ENCODE measurements at places on chromosomes 13 and 19. TPM values are rescaled to one million over a fixed set of nuclear protein-coding genes. Genes with fewer than 3 reads are reported as not detected.

CABP5 gene
- total RNA-seq: not detected

LHB gene
- total RNA-seq: not detected

GRCh38 chr19:10339380-10339960 is at the start of gene ICAM3:
Gene ICAM3, minus strand, starts transcription at chr19:10339624. Its CDS starts 10 bp downstream, at chr19:10339614.
- peak; percentile 32 for DNase-seq

- DNase-seq: no peak
Measured at GRCh38 chr13:57345526-57345925, 178.5 kb downstream of the PRR20E start.

- DNase-seq: no peak
Measured at GRCh38 chr19:43713208-43713607, 2.7 kb upstream of the IRGC start.

DNA sequence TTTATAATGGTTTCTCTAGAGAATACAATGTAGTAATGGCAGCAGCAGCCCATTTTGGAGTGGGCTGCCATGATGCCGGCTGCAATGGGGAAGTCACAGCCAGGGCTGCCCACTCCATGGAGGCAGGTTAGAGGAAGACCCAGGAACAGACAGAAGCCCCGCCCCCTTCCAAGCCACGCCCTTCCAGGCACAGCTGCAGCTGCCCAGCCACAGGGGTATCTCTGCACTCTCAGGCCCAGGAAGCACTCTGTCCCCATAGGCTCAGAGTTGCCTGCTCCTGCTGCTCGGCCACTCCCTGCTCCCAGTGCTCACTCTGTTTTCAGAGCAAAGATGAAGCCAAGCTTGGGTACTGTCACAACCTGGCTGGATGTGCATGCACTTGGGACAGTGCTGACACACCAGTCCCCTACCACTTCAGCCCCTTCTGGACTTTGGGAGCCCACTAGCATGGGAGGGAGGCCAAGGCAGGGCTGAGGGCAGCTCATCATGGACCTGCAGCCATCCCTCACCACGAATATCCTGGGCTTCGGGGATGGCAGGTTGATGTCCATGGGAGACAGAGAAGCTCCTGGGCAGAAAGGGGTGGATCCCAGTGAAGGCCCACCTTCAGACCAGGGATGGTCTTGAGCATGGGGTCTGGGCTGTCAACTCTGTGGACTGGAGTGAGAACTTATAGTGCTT is 1224.2 kb downstream of the SLITRK5 start:
- no peak for DNase-seq

DNA sequence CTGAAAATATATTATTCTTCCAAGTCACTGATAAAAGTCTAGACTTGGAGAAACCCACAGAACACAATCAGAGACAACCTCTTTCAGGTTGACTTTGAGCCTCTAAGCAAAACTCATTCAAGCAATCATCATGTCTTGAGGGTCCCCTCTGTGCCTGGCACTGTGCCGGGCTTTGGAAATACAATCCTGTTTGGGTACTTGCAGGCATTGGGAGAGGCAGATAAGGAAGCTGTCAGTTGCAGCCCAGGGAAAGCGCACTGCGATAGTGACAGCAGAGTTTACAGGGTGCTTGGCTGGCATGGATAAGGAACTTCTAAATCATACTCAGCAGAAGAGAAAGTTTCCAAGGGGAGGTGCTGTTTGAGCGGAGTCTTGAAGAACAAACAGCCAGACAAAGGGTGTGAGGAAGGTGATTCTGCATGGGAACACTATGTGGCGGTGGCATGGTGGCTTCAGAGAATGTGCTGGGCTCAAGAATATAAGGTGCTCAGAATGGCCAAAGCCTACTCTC is 9.1 kb downstream of the SERP2 start:
- DNase-seq: no peak

GRCh38 chr19:3163230-3163886 is 15.2 kb upstream of the S1PR4 start:
- DNase-seq: peak; percentile 53

DNA sequence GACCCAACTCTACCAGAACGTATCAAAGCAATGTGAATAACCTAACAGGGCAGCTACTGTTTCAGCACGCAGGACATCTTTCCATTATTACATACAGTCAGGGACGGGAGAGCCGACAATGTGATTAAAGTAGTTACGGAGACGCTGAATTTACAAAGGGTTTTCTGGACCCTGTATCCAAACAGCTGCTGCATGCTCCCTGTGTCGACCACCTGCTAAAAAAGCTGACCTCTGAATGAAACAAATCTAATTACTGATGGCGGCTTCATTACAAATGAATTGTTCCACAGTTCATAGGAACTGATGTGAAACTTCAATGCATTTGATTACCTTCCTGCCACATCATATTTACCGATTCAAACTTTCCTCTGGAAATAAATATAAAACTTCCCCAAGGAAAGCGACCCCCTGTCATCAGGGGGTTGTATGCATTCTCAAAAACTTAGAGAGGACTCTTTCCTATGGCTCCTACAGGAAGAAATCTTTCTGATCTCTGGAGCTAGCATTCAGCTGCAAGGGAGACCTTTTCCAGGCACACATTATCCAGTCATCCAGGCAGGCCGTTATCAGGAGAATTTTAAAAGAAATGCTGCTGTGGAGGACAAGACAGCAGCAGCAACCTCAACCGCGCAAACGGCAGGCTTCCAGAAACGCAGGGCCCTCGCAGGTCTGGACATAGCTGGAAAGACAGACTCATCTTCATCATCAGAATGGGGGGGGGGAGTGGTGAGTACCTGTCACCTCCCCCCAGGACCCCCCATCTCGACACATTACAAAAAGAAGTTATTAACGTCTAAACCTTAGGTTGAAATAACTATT is 3.1 kb downstream of the EFNB2 start:
- DNase-seq: no peak

DNA sequence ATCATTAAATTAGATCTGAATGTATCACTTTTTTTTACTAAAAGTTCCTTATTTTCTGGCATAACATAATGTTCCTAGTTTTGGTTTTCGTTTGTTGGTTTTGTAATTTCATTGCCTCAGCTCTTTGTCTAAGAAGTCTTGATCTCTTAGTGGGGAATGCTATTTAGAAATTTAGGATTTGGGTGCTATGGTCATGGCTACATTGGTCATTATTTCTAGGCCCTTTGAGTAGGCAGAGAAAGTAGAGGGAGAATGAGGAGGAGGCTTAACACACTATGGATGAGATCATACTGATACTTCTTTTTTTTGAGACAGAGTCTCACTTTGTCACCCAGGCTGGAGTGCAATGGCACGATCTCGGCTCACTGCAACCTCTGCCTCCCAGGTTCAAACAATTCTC is 41.8 kb downstream of the PIBF1 start:
- DNase-seq: no peak

DNA sequence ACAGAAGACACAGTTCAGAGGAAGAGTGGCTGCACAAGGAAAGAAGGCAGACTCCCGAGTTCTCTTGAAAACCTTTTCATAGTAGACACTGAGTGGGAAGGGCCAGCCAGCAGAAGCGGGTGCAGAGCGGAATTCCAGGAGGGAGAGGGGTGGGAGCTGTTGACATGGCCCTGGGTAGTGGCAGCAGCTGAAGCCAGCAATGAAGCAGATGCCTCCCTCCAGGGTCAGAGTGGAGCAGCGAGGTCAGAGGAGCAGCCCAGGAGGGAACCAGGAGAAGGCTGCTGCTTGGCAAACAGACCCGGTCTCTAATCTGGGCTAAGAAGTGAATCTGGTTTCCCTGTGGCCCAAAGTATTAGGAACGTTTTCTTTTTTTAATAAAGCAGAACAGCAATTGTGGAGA is 73.9 kb upstream of the SPATA13 start:
- no peak for DNase-seq

- DNase-seq: no peak
Measured at GRCh38 chr13:60482012-60482411, 85.0 kb downstream of the TDRD3 start.

DNA sequence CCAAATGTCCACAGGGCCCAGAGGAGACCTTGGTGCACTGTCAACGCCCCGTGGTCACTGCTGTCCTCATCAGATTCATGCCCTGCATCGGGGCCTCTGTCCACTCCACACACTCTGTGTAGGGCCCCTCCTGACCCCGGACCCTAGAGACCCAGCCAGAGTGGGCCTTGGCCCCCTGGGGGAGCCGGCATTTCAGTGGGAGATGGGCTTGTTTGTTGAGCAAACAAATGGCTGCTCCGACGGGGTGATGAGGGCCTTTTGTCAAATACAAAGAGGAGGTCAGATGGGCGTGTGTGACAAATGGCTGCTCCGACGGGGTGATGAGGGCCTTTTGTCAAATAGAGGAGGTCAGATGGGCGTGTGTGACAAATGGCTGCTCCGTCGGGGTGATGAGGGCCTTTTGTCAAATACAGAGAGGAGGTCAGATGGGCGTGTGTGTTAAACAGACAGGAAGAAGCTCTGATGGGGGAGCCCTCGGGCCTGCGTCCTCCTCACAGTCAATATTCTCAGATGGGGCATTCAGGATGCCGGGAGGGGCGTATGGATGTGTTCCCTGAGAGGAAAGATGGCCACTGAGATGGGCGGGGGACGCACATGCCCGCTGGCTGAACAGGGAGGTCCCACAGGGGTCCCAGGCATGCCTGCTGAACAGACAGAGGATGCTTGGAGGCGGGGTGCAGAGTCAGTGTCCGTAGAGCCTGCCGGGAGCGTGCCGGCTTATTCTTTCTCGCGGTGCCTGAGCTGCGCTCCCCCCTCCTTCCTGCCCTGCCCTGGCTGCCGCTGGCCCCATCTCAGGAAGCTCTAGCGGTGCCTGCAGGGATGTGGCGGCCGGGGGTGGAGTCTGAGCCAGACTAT is 36.3 kb downstream of the SMIM24 start:
- DNase-seq: peak; percentile 78

CBY2 gene
- not detected for total RNA-seq

RDH8 gene
- total RNA-seq: not detected

GARIN5A gene
- 1.3 TPM for total RNA-seq

- no peak for DNase-seq
Measured at GRCh38 chr19:4140237-4140711, 13.2 kb upstream of the CREB3L3 start.

LRG1 gene
- 0.41 TPM for total RNA-seq

- DNase-seq: no peak
Measured at GRCh38 chr13:26488236-26489003, 69.1 kb upstream of the WASF3 start.

- DNase-seq: peak; percentile 78
Measured at GRCh38 chr19:709965-710571, 1.3 kb downstream of the PALM start.

DNA sequence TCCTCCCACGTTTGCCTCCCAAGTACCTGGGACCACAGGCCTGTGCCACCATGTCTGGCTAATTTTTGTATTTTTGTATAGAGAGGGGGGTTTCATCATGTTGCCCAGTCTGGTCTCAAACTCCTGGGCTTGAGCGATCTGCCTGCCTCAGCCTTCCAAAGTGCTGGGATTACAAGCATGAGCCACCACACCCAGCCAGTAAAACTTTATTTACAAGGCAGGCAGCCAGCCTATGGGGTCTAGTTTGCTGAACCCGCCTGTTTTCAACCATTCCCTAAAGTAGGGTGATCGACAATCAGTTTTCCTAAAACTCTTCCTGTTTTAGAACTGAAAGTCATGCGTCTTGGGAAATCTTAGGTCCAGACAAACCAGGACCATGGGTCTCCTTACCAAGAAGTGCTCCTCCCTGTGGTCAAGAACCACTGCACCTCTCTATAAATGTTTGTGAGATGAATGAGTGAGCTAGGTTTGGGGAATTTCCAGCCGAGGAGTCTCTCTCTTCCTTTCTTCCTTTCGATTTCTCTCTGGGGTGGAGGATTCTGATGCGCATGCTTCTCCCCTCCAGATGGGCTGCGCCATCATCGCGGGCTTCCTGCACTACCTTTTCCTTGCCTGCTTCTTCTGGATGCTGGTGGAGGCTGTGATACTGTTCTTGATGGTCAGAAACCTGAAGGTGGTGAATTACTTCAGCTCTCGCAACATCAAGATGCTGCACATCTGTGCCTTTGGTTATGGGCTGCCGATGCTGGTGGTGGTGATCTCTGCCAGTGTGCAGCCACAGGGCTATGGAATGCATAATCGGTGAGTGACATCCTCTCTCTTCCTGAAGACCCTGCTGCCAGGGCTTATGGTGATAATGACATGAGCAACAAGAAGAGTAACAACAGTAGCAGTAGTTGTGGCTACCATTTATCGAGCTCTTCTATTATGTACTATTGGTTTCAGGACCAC is 38.7 kb downstream of the ADGRE1 start:
- DNase-seq: no peak

GRCh38 chr19:18859676-18860301 is 28.0 kb downstream of the UPF1 start:
- DNase-seq: no peak

- no peak for DNase-seq
Measured at GRCh38 chr13:110206185-110206584, 100.8 kb downstream of the COL4A1 start.

KLK2 gene
- not detected for total RNA-seq

GRCh38 chr13:34886987-34887386 is 55.1 kb upstream of the NBEA start:
- no peak for DNase-seq

- no peak for DNase-seq
Measured at GRCh38 chr13:69683921-69684686, 423.5 kb upstream of the ATXN8OS start.

DNA sequence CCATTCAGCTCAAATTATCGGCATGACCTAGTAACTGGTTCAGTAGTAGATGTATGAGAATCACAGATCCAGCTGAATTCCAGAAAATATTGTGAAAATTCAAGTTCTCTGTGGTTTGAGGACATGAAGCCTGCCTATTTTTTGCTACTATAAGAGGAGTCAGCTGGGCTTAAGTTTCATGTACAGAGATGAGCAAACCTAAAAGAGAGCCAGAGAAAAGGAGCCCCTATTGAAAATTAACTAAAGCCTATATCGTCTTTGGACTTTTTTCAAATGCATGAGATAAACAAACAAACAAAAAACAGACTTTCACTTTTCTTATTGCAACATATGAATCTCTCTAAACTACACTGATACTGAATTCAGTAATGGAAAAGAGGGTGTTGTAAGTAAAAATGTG is 106.8 kb upstream of the SPRY2 start:
- DNase-seq: no peak

GRCh38 chr13:93086329-93086728 is 140.3 kb upstream of the GPC6 start:
- no peak for DNase-seq

IGFL3 gene
- not detected for total RNA-seq

MBD3L1 gene
- not detected for total RNA-seq

- DNase-seq: no peak
Measured at GRCh38 chr19:41415154-41415571, 12.0 kb downstream of the B3GNT8 start.
